ENCODE measurements at places on chromosomes 5 and 9. TPM values are rescaled to one million over a fixed set of nuclear protein-coding genes. Genes with fewer than 3 reads are reported as not detected.
A peak's percentile ranks its signal among the peaks of the same experiment; 100 is the strongest.

GRCh38 chr5:124468671-124469411, 277.6 kb downstream of the ZNF608 start:
- DNase-seq = no peak

- no peak for DNase-seq
Observed at GRCh38 chr5:132653716-132654115, 4.3 kb upstream of the IL13 start.

GRCh38 chr5:98031496-98031895, 742.0 kb upstream of the RGMB start:
- no peak for DNase-seq

DNA sequence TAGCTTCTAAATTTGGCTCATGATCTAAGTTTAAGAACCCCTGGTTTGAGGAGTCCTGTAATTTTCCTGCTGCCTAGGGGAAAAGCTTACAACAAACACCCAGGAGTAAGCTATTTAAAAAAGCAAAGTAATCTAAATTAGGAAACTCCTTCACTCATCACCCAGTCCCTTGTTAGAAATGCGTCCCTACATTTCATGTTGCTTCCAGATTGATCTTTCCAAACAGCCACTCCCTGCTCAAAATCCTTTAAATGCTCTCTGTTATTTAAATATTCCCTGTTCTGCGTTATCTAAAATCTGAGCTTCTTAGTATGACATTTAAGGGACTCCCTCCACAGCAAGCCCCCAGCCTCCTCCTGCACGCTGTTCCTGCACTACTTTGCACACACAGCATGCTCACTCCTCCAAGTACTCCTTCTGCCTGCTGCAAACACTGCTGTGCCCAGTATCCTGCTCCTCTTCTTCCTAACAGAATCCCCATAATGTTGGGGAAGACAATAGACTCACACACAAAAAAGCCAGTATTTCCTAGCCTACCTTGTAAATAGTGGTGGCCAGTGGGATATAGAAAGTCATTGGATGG, 123.3 kb upstream of the RASEF start:
- DNase-seq = no peak

GRCh38 chr5:127089191-127089590, 15.9 kb upstream of the C5orf63 start:
- no peak for DNase-seq

PLPP7 gene
- not detected for total RNA-seq

- DNase-seq = no peak
Observed at GRCh38 chr9:81470864-81471263, 218.5 kb downstream of the TLE1 start.

PTPRD gene
- total RNA-seq = not detected

DNA sequence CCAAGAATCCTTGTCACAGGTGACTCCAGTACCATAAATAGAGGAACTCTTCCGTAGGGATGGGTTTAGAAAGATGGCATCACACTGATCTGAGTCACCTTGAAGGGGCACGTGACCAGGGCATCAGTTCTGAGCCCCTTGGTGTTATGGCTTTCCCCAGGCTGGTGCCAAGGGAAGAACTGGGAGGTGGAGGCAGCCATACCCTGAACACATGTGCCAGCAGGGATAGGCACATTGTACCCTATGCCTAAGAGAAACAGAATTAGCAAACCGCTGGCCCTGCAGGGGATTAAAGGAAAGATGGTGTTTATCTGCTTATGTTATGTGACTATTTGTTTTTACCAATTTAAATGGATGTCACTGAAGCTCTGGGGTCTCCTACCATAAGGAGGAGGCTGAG, 196.2 kb downstream of the RGS3 start:
- DNase-seq = no peak

F12 gene
- total RNA-seq = not detected

GRCh38 chr9:115756736-115757135, 396.9 kb upstream of the PAPPA start:
- DNase-seq = no peak

- DNase-seq = no peak
Observed at GRCh38 chr5:50881407-50881806, 215.0 kb downstream of the PARP8 start.

TEX48 gene
- not detected for total RNA-seq

- DNase-seq = no peak
Observed at GRCh38 chr9:34869390-34869789, 88.7 kb upstream of the PHF24 start.

GRCh38 chr5:120545007-120545406, 80.9 kb downstream of the PRR16 start:
- DNase-seq = no peak

DNA sequence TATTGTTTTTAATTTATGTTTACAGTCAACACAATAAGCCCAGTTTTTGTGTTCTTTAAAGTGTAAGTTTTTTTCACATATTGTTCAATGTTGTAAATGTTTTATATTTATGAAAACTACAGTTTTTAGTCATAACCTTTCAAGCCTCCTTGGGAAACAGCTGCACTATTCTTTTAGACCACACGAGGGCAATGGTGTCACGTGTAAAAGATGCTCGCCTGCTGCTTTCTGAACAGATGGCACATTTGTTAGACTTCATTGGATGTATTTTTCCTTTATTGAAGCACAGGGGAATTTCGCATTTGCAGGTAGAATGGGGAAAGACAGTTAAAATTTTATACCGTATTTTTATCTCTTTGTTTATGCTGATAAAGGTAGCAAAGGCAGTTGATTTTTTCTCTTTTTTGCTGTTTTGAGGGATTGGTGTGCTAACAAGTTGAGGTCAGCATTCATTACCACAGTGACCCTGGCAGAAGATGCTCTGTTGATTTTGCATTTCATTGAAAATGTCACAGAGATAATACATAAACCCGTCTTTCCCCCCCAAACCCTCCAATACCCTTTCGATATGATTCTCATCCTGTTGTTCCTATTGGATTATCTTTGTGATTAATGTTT, 59.0 kb downstream of the MAT2B start:
- DNase-seq = peak; percentile 62

- DNase-seq = no peak
Observed at GRCh38 chr9:70159630-70160029, 99.1 kb upstream of the SMC5 start.

TICAM2 gene
- total RNA-seq = 1.6 TPM

- DNase-seq = no peak
Observed at GRCh38 chr5:173319646-173320045, 8.6 kb downstream of the STC2 start.

GRCh38 chr5:134142052-134142451, 27.6 kb downstream of the TCF7 start:
- no peak for DNase-seq
